ENCODE measurements at places on chromosomes 3 and 15.

GRCh38 chr3:52636673-52637072 lies 49.0 kb downstream of the PBRM1 start:
- DNase-seq: no peak

- DNase-seq: no peak
Measured at GRCh38 chr15:88220443-88221335, 35.9 kb downstream of the NTRK3 start.

- DNase-seq: no peak
Measured at GRCh38 chr3:4995500-4996053, 16.3 kb downstream of the BHLHE40 start.

GRCh38 chr15:89356634-89357298 lies 22.1 kb upstream of the POLG start:
- no peak for DNase-seq

All from right lung (tissue), 10 donors.